ENCODE measurements at places on chromosomes 3 and 15.

DNA sequence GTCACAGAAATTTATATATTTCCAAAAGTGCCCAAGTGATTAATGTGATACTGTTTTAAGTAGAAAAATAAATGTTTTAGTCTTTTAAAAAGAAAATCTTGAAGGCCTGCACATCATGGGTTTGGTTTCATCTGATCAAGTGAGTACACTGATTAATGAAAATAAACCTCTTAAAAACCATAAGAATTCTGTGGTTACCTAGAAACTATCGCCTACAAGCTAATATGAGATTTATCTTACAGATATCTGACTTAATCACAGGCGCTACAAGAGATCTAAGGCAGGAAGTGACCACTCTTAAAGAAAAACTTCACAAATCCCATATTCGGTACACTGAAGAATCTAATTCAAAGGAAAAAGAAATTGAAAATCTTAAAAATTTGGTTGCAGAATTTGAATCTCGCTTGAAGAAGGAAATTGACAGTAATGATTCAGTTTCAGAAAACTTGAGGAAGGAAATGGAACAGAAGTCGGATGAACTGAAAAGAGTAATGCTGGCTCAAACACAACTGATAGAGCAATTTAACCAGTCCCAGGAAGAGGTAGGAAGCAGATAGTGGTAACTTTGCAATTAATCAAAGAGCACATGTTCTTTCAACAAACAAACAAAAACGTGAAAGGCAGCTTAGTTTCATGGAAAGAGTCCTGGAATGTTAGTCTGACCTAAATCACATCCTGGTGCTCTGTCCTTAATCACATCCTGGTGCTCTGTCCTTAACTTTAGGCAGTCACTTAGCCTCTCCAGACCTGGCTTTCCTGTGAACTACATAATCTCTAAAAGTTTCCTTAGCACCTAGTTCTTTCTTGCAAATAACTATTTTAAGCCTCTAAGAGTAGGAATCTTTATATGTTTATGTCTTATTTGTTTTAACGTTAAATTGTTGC, 131.8 kb downstream of the CCNL1 start:
- no peak for DNase-seq

- DNase-seq: no peak
Measured at GRCh38 chr3:144162042-144162441, 190.4 kb downstream of the DIPK2A start.

DNA sequence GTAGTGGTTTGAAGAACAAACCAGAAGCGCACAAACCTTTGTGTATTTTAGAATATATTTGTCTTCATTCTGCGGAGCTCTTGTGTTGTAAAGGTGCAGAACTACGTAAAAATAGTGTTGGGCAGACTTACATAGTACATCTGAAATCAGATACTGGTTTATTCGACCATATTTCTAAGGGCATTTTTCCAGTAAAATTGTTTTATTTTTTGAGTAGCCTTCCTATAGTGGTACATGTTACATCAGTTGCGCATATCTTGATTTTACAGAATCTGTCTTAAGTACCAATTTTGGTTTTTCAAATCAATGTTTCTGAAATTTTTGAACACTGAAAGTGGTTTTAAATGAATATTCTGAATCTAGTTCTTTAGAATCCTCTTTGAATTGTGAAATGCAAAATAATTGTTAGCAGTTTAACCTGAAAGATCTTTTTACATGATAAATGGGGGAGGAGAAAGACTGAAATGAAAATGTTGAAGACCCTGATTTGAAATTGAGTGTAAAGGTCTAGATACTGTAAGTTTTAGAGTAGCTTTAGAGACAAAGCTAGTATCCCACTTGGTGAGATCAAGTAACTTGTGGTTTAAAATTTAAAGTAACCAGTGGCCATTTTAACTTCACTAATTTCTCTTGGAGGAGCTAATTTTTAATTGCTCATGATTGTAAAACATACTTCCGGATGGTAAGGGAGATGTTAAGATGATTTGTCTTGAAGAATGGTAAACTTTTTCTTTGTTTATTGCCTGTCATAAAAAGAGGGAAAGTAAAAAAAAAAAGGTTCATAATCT, 15.5 kb upstream of the CHD2 start:
- no peak for DNase-seq

- DNase-seq: no peak
Measured at GRCh38 chr15:86006546-86006945, 73.1 kb upstream of the AGBL1 start.

- no peak for DNase-seq
Measured at GRCh38 chr15:27234593-27234992, 263.6 kb downstream of the GABRG3 start.

- no peak for DNase-seq
Measured at GRCh38 chr3:70277304-70277703, 35.1 kb downstream of the MDFIC2 start.

- no peak for DNase-seq
Measured at GRCh38 chr15:25801586-25802284, 61.4 kb downstream of the ATP10A start.

- no peak for DNase-seq
Measured at GRCh38 chr3:158802409-158803268, 785 bp downstream of the MFSD1 start.

DNA sequence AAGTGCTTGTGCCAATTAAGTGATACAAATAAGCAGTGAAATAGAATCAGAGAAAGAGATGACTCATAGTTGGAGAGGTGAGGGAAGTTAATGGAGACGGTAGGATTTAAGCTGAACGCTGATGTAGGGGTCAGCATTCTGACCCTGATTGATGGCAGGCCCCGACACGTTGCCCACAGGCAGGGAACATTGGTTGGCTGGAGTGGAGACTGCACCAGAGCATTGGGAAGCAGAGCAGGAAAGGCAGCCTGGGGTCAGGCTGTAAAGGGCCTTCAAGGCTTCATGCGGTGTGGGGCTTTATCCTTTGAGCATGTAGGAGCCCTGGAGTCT, 68.6 kb downstream of the DCUN1D1 start:
- no peak for DNase-seq

DNA sequence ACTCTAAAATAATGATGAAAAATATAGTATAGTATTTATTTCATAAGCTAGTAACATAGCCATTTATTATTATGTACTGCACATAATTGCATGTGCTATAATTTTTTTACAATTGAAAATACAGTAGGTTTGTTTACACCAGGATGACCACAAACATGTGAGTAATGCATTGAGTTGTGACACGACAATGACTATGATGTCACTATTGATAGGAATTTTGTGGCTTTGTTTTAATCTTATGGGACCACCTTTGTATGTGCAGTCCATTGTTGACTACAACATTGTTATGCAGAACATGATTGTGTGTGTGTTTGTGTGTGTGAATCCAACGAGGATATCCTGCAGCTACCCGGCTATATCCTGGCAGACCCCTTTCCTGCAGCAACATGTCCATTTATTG, 372.2 kb upstream of the MCTP2 start:
- DNase-seq: no peak

GRCh38 chr3:70603103-70603502, 290.7 kb upstream of the MDFIC2 start:
- no peak for DNase-seq

- no peak for DNase-seq
Measured at GRCh38 chr3:312160-312733, 115.7 kb downstream of the CHL1 start.

DNA sequence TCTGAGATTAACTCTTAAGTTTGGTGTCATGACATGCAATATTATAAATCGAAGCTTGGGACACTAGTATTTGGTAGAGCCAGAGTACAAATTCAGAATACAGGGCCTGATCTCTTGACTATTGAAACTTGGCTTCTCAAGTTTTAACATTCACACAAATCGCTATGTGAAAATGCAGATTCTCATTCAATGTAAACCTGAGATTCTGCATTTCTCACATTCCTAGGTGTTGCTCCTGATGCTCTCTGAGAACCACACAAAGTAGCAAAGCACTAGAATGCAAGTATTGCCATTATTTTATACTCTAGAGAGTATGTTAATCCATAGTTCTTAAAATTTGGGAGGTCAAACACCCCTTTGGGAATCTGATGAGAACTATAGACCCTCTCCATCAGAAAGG, 47.9 kb downstream of the WDR49 start:
- no peak for DNase-seq

GRCh38 chr3:190169243-190169642, 48.5 kb upstream of the P3H2 start:
- no peak for DNase-seq

- no peak for DNase-seq
Measured at GRCh38 chr3:12705981-12706380, 42.1 kb upstream of the RAF1 start.

GRCh38 chr3:17052363-17052762, 167.6 kb downstream of the PLCL2 start:
- no peak for DNase-seq

DNA sequence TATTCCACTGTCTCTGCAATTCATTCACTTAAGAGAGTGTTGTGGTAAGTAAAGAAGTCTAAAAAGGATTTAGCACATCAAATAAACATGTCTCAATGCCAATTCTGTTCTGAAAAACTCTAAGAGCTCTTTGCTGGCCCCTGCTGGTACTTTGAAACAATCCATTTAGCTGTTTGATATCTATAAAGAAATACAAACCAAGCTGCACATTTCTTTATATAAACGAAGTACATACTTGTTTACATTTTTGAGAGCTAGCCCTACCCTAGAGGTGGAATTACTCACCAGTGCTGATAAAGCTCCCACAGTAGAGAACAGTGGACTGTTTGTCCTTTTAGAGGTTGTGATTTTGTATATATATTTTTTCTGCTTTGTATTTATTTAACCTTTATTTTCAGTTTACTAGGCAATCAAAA, 75.5 kb downstream of the NEDD4 start:
- DNase-seq: no peak

DNA sequence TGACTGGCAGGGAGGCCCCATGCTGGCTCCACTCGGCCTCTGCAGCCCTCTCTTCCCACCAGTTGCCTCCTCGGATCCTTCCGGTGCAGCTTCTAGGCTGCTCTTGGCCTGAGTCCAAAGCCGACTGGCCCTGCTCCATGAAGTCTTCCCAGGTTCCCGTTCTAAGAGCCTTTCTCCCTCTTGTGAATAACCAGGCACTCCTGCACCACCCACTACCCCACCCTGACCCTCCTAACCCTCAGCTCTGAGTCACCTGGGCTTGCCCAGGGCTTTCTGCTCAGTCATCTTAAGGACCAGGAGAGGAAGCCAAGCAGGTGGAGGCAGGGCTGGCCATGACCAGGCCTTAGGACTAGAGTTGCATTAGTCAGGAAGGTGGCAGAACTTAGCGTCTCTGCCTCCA, 28.1 kb upstream of the CNBP start:
- no peak for DNase-seq

GRCh38 chr3:151201051-151201730, 1.8 kb downstream of the GPR171 start:
- DNase-seq: no peak

DNA sequence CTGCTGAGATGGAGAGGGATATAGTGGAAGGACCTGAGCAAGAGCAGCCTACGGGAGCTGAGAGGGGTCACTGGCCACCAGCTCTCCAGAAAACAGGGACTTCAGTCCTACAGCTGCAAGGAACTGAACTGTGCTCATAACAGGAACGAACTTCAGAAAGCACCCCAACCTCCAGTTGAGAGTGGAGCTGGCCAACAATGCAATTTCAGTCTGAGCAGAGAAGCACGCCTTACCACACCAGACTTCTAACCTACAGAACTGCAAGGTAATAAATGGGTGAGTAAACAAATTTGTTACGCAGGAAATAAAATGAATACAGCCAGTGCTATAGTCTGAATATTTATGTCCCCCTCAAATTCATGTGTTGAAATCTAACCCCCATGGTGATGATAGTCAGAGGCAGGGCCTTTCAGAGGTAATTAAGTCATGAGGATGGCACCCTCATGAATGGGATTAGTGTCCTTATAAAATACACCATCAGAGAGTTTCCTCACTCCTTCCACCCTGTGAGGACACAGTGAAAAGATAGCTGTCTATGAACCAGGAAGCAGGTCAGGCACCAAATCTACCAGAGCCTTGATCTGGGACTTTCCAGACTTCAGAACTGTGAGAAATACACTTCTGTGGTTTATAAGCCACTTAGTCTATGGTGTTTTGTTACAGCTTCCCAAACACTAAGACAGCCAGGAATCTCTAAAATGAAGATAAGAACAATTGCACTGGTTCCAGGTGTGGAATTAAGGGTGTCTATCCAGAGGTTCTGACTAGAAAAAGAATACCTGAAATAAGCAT, 58.6 kb downstream of the SYNM start:
- DNase-seq: no peak

- no peak for DNase-seq
Measured at GRCh38 chr3:24550588-24550987, 55.9 kb upstream of the THRB start.

DNA sequence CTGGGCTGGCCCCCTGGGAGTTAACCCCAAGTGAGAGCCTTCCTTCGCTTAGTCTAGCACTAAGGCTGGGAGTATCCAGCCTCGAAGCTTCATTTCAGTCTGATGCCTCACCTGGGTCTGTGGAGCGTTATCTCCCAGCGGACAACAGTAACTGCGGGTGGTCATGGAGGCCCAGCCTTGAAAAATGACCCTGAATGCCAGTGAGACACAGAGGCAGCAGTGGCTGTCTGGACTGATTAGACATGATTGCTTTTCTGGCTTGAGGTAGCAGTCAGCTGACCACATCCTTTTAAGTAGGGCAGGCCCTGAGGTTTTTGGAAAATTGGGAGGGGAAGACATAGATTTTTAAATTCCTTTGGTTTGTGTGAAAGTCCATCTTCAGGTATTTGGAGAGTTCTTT, 28.2 kb upstream of the TRIM59 start:
- DNase-seq: no peak

GRCh38 chr3:156307704-156308103, 187.3 kb downstream of the KCNAB1 start:
- no peak for DNase-seq

DNA sequence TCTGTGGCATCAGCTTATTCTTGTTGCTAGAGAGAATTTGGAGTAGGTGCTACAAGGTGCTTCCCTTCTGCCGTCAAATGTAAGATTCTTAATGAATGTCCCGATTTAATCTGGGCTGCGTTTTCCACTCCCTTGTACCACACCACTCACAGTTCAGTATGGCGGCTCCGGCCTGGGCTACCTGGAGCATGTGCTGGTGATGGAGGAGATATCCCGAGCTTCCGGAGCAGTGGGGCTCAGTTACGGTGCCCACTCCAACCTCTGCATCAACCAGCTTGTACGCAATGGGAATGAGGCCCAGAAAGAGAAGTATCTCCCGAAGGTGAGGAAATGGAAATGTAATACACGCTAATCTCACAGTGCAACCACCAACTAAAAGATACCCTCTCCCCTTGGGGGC, 4.9 kb downstream of the IVD start:
- DNase-seq: no peak

DNA sequence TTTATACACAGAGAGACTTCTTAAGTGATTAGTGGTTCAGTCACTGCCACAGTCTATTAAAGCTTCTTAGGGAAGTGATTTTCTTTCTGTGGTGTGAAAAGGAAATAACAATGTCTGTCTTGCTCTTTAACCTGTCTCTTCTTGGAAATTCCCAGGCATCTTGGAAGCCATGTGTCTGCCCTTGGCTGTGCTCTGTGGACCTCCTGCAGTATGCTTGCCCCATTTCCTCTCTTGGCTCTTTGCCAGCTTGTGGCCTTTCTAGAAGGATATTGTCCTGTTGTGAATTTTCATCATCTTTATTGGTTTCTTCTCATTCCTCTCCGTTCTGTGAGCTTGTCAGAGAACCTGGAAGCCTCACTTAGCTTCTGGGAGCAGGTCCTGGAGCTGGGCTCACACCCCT, 338.4 kb upstream of the C2CD4B start:
- no peak for DNase-seq

All from stimulated activated CD8-positive, alpha-beta memory T cell treated with anti-CD3 and anti-CD28 coated beads, Interleukin-7, amount 100 ng/mL, for 4 hours (primary cell).